CD8-positive, alpha-beta T cell (primary cell): ENCODE measurements at places on chromosomes 7 and 10. TPM values are rescaled to one million over a fixed set of nuclear protein-coding genes. Genes with fewer than 3 reads are reported as not detected.

Gene MEOX2
- not detected for total RNA-seq

Gene ERVW-1
- total RNA-seq = not detected

Gene CTAGE4
- total RNA-seq = 0.27 TPM

Gene CALHM1
- total RNA-seq = not detected

Gene PTEN
- total RNA-seq = 57.5 TPM

Gene AEBP1
- total RNA-seq = 15.9 TPM
